ENCODE measurements at places on chromosomes 11 and 22.

DNA sequence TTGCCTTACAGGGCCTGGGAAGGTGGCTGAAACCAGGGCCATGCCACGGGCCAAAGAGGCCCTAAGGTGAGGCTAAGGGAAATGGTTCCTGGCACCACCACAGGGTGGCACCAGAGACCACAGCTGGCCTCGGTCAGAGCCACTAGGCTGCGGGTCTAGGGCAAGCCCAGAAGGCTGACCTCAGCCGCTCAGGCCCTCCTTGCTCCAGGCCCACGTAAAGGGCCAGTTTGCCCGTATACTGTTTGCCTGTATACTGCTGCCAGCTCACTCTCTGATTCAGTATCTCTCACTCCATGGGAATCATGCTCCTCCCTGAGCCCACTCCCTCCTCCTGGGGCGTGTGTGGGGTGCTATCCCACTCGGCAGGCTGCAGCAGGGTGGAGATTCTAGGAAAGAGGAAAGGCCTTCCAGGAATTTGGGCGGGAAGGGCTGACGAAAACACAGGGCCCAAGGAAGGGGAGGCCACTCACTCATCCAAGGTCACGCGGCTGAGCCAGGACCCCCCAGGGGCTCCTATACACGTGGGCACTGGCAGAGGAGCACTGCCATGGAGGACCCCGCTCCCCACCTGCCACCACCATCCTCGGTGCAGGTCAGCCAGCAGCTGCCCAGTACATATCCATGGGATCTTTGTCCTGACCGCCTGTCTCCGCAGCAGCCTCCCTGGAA, 62.4 kb downstream of the NECTIN1 start:
- DNase-seq: peak; percentile 53

GRCh38 chr11:8047382-8047781, 33.6 kb upstream of the TUB start:
- no peak for DNase-seq

DNA sequence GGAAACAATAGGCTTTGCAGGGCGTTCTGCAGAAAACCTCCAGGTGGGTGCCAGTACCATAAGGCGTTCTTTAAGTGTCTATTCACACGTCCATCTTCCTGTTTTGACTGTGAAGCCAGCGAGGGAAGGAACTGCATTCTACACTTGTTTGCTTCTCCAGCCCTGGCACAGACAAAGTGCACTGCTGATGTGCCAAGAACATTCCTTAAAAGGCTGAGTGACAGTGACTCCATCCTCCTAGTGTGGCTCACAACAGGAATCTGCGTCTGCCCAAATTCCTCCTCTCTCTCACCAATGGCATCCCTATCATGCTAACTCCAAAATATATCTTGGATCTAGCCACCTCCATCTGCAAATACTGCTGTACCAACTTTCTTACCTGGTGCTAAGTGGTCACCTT, 407.4 kb upstream of the SYN3 start:
- no peak for DNase-seq

DNA sequence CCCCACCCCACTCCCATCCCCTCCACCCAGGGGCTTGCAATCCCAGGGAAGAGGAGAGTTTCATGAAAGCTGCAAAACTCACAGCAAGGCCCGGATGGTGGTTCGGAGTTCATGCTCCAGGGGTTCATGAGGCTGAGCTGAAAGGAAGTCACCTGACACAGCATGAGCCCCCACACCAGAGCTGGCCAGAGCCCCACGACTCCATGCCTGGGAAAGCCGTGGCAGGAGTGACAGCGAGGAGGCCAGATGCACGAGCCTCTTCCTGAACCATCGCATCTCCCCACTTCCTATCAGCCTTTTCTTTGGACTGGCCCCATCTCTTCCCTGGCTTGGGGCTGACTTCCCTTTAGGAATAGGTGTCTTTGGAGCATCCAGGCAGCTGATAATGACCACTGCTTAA, 105.8 kb downstream of the ABTB2 start:
- no peak for DNase-seq

DNA sequence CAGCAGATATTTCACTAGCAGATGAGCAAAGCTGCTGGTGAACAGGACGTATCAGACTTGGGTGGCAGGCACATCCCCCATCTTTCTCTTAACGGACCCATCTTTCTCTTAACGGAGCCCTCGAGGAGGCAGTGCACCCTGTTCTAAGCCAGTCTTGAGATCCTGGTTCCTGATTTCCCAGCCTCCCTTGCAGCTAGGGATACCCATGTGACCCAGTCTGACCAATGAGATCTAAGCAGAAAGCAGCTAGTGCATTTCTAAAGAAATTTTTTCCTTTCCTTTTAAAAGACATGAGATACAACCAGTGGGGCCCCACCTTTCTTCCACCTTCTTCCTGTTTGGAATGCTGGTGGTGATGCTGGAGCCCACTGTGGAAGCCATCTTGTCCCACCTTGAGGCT, 13.6 kb upstream of the ELFN2 start:
- DNase-seq: no peak

GRCh38 chr11:83000381-83000780, 71.3 kb downstream of the RAB30 start:
- no peak for DNase-seq

DNA sequence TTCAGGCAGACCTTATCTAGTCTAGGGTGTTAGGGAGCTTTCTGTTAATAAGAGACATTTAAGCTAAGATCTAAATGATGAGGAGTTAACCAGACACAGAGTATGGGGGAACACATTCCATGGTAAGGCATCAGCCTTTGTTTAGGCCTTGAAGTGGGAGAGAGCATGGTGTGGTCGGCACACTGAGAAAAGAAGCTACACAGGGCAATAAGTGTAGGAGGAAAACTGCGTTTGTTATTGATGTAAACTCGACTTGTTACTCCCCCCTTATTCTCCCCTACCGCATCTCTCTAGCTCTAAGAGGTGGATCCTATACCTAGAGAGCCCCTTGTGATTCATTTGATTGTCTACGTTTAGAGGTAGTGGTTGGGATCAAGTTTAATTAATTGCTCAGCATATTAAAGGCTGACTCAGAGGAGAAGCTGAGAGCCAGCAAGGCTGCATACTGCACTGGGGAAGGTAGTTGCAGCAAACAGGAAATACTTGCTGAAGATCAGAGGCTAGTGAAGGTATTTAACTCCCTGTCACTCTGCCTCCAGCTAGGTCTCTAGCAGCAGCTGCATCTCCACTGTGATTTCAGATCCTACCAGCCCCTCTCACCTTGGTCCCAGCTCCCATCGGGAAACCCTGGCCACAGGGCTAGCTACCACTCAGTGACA, 86.8 kb upstream of the TEAD1 start:
- no peak for DNase-seq

DNA sequence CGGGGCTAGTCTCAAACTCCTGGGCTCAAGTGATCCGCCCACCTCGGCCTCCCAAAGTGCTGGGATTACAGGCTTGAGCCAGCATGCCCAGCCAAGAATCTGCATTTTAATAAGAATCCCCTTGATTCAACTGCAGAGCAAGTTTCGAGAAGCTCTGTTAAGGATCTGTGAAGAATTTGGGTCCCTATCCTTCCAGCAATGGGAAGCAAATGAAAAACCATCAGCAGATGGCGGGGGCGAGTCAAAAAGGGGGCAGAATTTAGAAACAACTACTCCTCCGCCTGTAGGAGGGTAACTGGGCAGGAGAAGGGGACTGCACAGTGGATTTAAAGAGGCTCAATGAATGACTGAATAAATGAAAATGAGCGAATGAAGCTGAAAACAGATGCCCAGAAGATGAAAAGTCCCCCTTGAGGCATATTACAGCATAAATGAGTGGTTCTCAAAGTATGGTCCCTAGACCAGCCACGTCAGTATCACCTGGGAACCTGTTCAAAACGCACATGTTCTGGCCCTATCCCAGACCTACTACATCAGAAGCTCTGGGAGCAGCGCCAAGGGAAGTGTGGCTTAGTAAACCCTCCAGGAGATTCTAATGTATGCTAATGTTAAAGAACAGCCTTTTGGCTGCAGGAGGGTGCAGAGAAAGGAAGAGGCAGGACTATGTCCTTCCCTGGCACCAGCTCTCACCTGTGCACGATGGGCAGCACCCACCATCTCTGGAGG, 15.0 kb downstream of the VWCE start:
- no peak for DNase-seq

GRCh38 chr11:70525006-70525405, 126.7 kb downstream of the CTTN start:
- DNase-seq: no peak

- DNase-seq: no peak
Measured at GRCh38 chr11:134118006-134118405, 49.1 kb downstream of the JAM3 start.

GRCh38 chr11:102527684-102528083, 2.9 kb downstream of the MMP7 start:
- DNase-seq: no peak
